ENCODE measurements at places on chromosomes 13 and 19.

GRCh38 chr13:91017669-91018053, 329.8 kb upstream of the MIR17HG start:
- DNase-seq: no peak

- DNase-seq: no peak
Measured at GRCh38 chr19:47380559-47380958, 31.4 kb downstream of the DHX34 start.

- no peak for DNase-seq
Measured at GRCh38 chr13:24165746-24166145, 5.2 kb downstream of the SPATA13 start.

DNA sequence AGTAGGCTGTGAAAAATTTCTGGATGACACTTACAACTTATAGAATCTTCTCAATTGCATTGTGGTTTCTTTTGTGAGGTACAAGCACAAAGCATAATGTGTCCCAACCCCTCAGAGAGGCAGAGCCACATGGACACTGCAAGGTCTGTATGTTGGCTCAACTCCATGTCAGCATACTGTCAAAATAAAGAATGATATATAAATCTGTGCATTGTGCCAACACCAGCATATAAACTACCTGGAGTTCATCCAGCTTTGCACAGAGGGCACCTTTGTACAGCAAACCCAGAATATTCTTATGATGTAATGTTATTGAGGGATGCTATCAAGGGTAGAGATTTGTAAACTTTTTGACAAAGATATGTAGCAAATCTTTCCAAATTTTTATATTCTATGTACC, 1065.8 kb upstream of the MIR17HG start:
- DNase-seq: no peak

Data from head of caudate nucleus (tissue), 42 donors.